Stimulated activated CD8-positive, alpha-beta memory T cell treated with anti-CD3 and anti-CD28 coated beads, Interleukin-15, amount 100 ng/mL, for 1 hour (primary cell): ENCODE measurements at places on chromosomes 1 and 21.

- no peak for DNase-seq
Observed at GRCh38 chr1:21825393-21825792, 13.3 kb downstream of the LDLRAD2 start.

DNA sequence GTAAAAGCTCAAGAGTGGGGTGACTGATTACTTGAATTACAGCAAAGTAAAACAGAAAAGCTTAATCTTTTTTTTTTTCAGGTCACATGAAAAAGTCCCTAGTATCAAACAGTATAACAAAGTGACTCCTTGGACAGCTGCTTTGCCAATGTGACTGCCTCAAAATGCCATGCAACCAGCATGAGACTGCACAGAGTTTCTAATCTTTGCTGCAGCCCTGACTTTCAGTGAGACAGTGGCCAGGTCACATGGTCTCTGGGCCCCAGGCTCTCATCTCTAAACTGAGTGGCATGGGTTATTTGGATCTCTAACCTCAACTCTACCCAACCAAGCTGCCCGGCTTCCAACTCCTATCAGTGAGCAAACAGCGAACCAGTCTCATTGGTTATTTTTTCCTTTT, 169.0 kb downstream of the VAV3 start:
- DNase-seq = no peak

DNA sequence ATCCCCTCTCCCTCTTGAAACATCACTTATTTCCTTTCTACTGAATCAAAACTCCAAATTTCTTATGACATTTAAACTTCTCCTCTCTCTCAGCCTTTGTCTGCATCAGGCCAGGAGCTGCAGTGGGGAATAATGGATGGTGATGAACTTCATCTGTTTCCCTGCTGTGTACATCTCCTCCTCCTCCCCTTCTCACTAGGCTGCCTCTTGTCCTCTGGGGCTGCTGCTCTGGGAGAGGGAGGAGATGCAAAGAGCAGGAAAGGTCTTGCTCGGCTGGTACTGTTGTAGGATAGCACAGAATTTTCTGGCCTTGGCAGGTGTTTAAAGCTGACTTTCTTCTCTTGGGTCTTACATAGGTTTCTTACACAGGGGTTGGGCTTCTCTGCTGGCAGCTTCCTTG, 31.1 kb upstream of the FMOD start:
- no peak for DNase-seq

- no peak for DNase-seq
Observed at GRCh38 chr21:34085129-34085528, 11.8 kb downstream of the MRPS6 start.

DNA sequence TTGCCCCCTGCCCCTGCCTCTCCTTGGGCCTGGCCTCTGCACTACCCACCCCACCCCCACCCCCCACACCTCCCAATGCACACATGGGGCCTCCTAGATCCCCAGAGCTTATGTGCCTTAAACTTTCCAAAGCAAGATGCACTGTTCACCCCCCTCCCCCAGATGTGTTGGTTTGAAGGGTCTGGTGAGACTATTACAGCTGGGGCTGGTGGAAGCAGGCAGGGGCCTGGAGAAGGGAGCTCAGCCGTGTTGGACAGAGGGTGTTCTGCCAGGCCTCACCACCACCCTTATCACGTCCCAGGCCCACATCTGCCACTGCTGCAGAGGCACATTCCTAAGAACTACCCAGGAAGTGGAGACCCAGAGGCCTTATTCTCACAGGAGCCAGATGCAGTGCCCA, 18.3 kb upstream of the RSPO1 start:
- no peak for DNase-seq

GRCh38 chr1:186286615-186287315, 88.3 kb downstream of the TPR start:
- no peak for DNase-seq

DNA sequence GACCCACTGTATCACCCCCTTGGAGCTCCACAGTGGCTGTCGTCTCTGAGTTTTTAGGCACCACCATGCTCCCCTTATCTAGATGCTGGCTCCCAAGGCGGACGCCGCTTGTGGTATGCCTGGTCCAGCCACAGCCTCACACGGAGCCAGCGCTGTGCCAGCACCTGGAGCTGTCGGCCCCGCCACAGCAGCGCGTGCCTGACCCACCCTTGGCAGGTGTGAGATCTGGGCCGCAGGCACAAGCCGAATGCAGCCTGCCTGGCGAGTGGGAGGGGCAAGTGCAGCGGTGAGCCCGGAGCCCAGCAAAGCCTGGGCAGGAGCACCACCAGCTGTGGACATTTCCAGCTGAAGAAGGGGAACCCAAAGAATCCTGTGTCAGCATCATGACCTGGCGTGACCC, 91.9 kb upstream of the BACE2 start:
- no peak for DNase-seq

GRCh38 chr1:63063367-63063766, 259.0 kb upstream of the FOXD3 start:
- DNase-seq = no peak

DNA sequence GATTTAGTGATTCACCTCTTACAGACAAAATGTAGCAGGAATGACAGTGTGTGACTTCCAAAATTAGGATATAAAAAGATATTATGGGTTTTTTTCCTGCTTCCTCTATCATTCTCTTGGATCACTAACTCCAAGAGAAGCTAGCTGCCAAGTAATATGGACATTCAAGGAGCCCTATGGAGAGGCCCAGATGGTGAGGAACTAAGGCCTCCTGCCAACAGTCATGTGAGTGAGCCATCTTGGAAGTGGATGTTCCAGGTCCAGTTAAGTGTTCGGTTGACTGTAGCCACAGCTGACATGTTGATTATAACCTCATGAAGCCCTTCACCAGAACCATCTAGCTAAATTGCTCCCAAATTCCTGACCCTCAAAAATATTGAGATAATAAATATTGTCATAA, 38.8 kb downstream of the CD160 start:
- no peak for DNase-seq

DNA sequence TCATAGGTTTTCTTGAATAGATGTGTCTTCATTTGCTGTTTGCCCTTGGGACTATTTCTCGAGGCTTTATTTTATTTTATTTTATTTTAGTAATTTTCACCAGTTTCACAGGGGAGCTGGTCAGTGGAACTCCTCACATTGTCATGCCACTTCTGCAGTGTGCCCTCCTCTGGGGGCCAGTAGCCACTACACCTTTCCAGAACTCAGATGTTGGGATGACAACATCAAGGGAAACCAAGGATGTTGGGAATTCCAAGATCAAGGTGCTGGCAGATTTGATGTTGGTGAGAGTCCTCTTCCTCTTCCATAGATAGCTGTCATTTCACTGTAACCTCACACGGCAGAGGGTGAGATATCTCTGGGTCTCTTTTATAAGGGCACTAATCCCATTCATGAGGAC, 35.5 kb downstream of the SLC26A9 start:
- DNase-seq = no peak

DNA sequence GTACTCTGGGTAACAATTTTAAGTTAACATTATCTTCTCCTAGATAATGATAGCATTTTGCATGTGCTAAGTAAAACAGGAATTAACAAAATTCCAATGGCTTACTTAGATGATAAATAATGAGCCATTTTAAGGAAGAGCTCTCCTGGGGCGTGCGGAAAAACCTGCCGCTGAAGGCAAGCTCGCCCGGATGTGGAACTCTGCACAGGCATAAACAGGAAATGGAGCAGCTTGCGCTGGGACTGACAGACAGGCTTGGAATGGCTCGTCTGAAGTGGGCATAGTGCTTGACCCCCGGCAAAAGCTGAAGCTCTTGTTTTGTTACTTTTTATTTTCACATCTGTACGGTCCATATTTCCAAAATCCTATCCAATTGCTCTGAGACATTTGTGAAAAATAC, 169.2 kb downstream of the ZNF281 start:
- no peak for DNase-seq

DNA sequence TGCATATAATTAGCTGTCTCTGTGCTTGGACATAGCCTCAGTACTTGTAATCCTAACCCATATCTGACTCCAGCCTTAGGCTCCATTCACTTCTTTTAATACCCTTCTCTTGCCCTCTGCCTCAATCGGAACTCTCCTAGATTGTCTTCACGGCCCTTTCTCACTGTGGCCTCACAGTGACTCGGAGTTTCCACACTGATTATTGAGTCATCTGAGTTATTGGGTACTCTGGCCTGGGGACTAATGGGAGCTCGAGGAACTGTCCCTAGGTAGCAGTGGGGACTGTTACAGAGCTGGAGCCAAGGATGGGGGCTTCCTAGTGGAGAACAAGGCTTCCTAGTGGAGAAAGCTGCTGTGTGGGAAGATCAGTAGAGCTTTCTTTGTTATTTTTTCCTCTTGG, 17.0 kb downstream of the TRAF5 start:
- DNase-seq = no peak

GRCh38 chr1:236128646-236129178, 13.6 kb upstream of the GPR137B start:
- DNase-seq = no peak

DNA sequence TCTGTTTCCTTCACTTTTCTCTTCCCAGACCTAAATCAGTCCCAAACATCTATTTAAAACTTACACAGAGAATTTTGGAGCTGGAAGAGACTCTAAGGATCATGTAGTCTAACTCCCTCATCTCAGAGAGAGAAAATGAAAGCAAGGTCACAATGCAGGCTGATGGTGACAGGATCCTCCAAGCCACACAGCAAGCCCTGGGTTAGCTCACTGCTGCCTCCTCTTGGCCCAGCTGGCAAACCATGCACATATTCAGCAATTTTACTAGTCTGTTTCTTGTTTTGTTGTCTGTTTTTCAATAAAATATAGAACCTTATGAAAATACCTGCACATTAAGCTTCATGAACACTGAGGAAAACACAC, 27.7 kb upstream of the LY9 start:
- peak; percentile 74 for DNase-seq

DNA sequence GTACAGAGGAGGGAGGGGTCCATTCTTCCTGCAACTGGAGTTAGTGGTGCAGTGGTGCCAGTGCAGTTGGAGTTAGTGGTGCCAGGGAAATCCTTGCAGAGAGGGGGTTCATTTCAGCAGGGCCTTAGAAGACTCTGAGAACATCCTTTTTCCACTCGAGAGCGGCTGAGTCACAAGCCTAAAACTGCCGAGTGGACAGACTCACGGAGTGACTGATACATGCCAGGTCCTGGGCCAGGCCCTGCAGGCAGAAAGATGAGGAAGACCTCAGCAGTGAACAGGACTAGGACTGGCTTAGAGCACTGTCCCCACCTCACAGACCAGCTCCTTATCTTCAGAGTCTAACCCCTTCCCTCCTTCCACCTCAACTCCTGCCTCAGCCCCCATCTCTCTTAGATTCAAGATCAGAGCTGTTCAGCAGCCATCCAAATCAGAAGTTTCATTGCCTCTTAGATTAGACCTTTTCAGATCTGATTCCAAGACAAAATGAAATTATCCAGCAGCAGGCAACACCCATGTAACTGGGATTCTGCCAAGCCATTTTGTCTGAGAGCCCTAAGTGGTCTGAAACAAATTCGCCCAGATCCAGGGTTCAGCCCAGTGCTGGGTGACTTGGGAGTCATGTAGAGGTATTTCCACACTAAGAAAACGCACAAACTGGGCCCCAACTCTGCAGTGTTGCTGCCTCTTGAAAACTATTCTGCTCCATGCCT, 12.7 kb upstream of the IKBKE start:
- DNase-seq = no peak

- no peak for DNase-seq
Observed at GRCh38 chr21:15249285-15249993, 184.6 kb upstream of the NRIP1 start.
